OCI-LY7 (cell line): ENCODE measurements at places on chromosomes 1 and 21.
A peak's percentile ranks its signal among the peaks of the same experiment; 100 is the strongest.

- DNase-seq: no peak
These were observed 25.3 kb downstream of the RRAGC start for GRCh38 chr1:38834221-38834782.

DNA sequence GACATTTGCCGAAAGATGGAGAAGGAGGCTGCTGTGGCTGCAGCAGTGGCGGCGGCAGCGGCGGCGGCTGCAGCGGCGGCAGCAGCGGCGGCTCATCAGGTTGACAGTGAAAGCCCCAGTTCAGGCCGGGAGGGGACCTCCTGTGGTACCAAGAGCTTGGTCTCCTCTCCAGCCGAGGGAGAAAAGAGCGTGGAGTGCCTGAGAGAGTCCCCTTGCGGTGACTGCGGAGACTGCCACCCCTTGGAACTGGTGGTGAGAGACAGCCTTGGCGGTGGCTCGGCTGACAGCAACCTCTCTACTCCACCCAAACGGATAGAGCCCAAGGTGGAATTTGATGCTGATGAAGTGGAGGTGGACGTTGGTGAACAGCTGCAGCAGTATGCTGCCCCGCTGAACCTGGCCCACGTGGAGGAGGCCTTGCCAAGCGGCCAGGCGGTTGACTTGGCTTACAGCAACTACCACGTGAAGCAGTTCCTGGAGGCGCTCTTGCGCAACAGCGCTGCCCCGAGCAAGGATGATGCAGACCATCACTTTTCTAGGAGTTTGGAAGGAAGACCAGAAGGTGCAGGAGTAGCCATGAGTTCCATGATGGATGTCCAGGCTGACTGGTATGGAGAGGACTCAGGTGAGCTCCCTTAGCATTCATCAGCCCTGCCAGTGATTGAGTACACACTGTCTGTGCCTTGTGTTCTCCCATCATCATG is 6.3 kb downstream of the ZBTB8B start:
- no peak for DNase-seq

- no peak for DNase-seq
These were observed 22.4 kb downstream of the CFHR4 start for GRCh38 chr1:196910215-196910614.

DNA sequence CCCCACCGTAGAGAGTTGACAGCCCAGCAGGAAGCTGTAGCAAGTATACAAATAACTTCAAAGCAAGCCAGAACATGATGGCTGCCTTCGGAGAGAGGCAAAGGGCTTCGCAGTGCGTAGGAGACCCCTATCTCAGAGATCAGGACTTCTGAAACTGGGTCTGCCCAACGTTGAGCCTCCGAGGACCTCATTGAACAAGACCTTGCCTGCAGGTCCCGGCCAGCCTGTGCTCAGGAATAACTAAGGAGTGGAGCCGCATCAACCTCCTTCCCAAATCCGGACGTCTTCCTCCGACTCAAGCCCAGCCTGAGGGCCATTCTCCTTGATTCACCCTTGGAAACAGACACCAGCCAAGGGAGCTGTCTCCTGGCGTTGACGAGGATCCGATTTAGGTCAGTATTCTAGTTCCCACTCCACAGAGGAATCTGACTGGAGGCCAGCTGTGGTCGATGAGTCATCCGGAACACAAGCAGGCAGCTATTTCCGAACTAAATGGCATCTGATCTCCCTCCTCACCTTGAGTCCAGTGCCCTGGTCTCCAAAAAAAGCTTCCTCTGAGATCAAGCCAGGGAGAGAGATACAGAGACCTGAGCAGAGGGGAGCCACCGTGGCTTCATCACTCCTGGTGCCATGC is 166.5 kb upstream of the COA6 start:
- no peak for DNase-seq

GRCh38 chr1:198575798-198576641 is 35.5 kb upstream of the ATP6V1G3 start:
- no peak for DNase-seq

DNA sequence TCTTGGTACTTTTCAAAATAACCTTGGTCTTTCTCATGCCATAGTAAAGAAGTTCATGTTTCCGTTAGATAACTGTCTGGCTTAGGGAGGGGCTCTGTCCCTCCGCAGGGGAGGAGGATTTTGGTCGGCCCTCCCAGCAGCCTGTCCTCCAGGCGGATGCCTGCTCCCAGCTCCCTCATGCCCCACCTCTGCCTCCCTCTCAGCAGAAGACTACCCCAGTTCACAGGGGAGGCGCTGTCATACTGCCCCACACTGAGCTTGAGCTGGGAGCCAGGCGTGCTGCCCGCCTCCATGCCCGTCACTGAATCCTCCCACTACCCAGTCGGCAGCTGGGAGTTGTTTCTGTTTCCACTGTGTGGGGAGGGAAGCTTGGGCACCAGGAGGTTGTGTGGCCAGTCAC is 127.3 kb downstream of the CAMTA1 start:
- DNase-seq: no peak

GRCh38 chr1:247741756-247742155 is 3.3 kb downstream of the OR14K1 start:
- no peak for DNase-seq

GRCh38 chr21:25831300-25831960 is 96.7 kb downstream of the GABPA start:
- no peak for DNase-seq

- DNase-seq: no peak
These were observed 135.2 kb downstream of the NTPCR start for GRCh38 chr1:233085566-233085965.

GRCh38 chr1:53091841-53092645 is 30.0 kb downstream of the PODN start:
- no peak for DNase-seq

GRCh38 chr1:56547473-56547872 is 31.9 kb downstream of the PLPP3 start:
- DNase-seq: no peak

- DNase-seq: no peak
These were observed 114.7 kb upstream of the IRF2BP2 start for GRCh38 chr1:234724516-234725176.

- DNase-seq: peak; percentile 93
These were observed 17.6 kb downstream of the RNU5D-1 start for GRCh38 chr1:44713321-44713781.

DNA sequence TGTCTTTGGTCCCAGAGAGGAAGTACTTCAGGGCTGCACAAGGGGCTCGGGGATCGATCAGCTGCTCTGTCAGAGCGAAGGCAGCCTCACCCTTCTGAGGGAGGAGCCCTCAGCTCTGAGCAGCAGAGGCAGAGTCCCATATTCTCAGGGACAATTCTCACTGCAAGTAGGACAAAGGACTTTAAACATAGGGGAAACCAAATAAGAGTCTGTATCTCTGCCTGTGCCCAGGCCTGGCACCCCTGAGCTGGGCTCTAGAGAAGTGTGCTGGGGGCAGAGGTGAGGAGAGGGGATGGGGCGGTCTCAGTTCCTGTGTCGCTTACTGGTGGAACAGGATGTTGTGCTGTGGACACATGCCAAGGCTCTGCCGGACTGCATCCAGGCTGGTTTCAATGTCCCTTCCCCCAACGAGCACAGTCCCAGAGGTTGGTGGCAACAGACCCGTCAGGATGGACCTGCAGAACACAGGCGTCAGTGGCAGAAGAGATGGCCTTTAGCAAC is 76.6 kb downstream of the ABCA4 start:
- DNase-seq: no peak

DNA sequence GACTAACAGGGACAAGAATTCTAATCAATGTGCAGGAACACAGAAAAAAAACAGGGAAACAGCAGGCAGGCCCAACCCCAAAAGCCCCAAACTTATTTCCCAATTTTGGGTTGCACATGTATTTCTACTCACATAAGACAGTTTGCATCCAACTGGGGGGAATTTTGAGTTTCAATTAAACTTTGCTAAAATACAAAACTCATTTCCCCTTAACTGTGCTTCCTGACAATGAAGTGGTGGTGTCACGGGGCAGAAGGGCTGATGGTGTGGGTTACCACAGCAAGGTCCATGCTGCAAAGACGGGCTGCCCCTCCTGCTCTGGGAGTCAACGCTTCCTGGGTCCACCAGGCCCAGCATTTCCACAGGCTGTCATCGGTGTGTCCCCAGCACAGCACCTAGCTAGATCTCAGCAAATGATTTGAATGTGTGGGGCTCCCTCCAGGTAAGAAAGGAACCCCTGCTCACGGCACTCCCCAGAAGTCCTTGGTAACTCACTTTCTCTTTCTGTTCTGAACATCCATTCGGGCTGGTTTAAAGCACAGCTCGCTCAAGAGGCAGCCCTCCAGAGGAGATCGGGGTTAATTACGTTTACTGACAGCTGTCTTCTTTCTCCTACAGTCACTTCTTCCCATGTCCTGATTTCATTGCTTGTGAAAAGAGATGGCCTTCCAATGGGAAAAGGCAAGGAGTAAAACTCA is 27.4 kb downstream of the HIVEP3 start:
- DNase-seq: peak; percentile 46

GRCh38 chr1:183002797-183003196 is 20.4 kb upstream of the LAMC1 start:
- no peak for DNase-seq

DNA sequence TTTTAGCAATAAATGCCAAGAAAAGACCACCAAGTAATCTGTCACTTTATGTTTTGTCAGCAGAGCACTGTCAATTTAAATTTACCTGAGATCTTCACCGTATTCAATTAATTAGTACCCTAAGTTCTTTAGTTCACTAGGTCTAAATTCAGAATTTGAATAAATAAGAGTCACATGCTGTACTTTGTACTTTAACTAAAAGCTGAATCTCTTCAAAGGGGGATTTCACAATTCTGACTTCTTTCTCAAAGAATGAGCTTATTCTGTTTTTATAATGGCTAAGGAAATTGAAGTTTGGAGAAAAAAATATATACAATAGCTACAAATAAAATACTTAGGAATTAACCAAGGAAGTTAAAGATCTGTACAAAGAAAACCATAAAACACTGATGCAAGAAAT is 2.1 kb upstream of the GNG5 start:
- DNase-seq: no peak

- DNase-seq: no peak
These were observed 272.5 kb downstream of the SIPA1L2 start for GRCh38 chr1:232357416-232357815.

- DNase-seq: no peak
These were observed 204.9 kb downstream of the MRPL39 start for GRCh38 chr21:25402134-25402961.

DNA sequence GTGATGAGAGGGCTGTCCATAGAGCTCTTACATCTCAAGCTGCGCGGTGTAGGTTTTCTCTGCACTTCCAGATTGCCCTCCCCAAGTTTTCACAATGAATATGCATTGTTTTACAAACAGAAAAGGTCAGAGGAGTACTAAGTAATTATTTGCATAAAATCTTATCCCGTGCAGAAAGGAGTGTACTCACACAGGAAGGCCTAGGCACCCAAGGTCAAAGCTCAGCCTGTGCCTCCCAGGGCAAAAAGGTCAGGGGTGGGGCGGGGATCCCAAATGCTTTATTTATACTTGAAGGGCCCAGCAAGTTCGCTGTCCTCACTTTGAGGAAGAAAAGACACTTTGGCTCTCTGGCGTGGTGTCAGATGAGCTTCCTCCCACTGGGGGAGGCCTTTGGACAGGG is 10.3 kb upstream of the KCNE1 start:
- no peak for DNase-seq

- DNase-seq: peak; percentile 47
These were observed 112.9 kb upstream of the IPO9 start for GRCh38 chr1:201715801-201716741.

GRCh38 chr1:190759807-190760206 is 282.1 kb upstream of the BRINP3 start:
- no peak for DNase-seq

- no peak for DNase-seq
These were observed 1.4 kb upstream of the MYOG start for GRCh38 chr1:203086992-203087763.

- no peak for DNase-seq
These were observed 13.3 kb upstream of the PIGV start for GRCh38 chr1:26774462-26774861.
